SK-N-SH (cell line): ENCODE measurements at places on chromosomes 5 and 9.

- peak; percentile 57 for DNase-seq
Measured at GRCh38 chr9:127767909-127768331, 10.5 kb downstream of the SH2D3C start.

DNA sequence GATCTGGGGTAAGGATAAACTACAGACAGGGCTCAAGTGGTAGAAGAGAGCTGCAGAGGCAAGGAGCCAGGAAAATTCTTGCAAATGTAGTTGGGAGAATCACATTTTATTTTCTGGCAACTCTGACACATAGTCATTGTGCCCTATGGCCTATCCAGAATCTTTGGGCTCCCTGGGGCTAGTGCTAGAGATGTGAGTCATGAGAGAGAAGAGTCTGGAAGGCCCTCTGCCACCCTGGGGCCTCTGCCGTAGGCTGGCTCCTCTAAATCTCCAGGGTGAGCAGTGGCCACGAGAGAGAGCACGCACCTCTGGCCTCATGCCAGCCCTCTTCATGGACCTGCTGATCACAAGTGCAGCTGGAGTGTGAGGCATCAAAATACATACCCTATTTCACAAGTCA is 74.3 kb upstream of the SSBP2 start:
- no peak for DNase-seq

GRCh38 chr9:5288591-5288990 is 15.9 kb downstream of the RLN2 start:
- DNase-seq = no peak

DNA sequence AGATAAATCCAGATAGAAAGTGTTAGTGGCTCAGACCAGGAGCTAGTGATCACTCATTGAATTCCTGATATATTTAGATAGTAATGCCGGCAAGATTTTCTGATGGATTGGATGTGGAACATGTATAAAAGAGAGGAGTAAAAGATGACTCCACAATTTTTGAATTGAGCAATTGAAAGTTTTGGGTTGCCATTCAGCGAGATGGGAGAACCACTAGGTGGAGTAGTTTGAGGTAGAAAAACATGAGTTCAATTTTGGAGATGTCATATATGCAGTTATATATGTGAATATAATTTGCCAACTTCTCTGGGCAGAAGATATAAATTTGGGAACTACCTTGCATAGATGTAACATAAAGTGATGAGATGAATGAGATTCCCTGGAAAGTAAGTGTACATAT is 502.5 kb upstream of the SEMA6A start:
- no peak for DNase-seq

DNA sequence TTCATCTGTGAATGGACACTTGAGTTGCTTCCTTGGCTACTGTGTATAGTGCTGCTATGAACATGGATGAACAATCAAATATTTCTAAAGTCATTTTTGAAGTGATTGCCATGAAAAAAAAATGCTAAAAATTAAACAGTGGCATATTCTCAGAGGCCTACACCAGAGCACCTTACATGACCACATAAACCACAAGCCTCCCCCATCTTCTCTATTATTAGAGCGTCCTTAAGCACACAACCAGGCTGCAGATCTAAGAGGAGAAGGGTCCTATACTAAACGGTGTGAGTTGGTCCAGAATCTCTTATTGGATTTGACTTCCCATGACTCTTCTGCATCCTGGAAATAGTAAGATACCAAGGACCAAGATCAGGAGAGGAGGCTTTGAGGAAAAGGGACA is 34.3 kb downstream of the PCA3 start:
- DNase-seq = no peak
